NCI-H446 treated with DMSO at 0.1 percent for 48 hours (cell line): ENCODE measurements at places on chromosomes 16 and 17.

- peak; percentile 8 for DNase-seq
Observed at GRCh38 chr17:1147664-1148063, 32.1 kb downstream of the ABR start.

GRCh38 chr16:24010440-24011089, 174.8 kb downstream of the PRKCB start:
- DNase-seq, result peak; percentile 4

DNA sequence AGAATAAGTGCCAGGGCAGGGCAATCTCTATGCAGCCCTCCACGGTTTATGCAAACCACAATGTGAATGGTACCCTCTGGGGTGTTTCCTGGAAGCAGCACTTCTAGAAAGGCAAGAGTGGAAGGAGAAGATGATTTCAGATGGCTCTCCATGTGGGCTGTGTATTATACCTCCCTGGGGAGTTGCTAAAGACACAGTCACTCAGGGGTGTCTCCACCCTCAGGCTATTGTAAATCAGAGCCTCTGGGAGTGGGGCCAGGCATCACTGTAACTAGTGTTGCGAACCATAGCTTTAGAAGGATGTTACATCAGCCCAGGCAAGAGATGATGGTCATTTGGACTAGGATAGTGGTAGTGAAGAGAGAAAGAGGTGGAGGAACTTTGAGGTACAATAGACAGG, 83.3 kb upstream of the ZKSCAN2 start:
- no peak for DNase-seq

DNA sequence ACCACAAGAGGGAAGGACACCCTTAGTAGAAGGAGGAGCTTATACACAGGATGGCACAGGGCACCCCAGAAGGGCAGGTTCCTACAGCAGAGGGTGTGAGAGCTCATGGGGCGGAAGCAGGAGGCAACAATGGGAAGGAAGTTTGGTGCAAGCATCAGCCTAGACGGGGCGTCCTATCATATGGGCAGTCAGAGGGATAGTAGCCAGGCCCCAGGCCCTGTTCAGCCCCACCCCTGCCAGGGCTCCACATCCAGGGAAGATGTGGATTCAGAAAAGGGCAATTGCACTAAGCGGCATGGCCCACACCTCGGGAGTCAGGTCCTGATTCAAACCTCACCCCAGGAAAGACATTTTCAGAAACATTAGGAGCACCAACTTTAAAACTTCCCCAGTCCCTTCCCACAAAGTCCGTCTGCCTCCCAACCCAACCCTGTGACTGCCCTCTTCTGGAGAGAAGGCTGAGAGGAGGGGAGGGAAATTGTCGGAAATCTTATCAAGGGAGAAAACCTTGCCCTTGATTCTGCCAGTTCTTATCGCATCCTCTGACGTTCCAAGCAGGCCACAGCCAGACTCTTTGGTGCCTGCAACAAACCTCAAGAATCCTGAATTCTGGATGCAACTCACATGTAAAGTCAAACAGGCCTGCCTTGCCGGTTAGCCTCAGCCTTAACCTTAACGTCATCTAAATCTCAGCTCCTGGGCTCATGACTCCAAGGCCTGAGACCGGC, 198.8 kb upstream of the CDH5 start:
- no peak for DNase-seq

DNA sequence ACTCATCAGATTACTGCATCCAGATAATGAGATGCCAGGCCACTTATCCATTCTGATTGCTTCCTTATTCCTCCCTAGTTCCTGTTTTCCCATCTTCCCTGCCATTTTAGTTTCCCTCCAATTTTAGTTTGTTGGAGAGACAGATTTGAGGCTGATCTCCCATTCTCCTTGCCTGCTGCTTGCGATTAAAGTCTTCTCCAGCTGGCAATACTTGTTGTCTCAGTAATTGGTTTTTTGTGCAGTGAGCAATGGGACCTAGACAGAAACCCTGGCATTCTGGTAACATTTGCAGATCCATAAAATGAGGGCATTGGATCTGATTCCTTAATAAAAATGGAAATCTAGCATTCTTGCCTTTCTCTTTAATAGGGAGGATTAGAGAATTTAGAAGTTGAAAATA, 17.6 kb upstream of the ELAC2 start:
- DNase-seq, result no peak
